ENCODE measurements at places on chromosomes 11 and 22. TPM values are rescaled to one million over a fixed set of nuclear protein-coding genes. Genes with fewer than 3 reads are reported as not detected.
A peak's percentile ranks its signal among the peaks of the same experiment; 100 is the strongest.

GRCh38 chr11:47352556-47352955 lies at the start of gene MYBPC3:
Gene MYBPC3 (minus strand): TSS chr11:47352702. CDS start chr11:47352647, 55 bp downstream.
- DNase-seq: no peak
- no peak within 1 kb of the TSS for H3K27ac ChIP-seq
- no peaks in the 10 kb centered on the region for H3K36me3 ChIP-seq
- H3K4me1 ChIP-seq: peaks cover 11% of the 10 kb centered on the region

- H3K36me3 ChIP-seq: no peaks in the 10 kb centered on the region
- H3K4me3 ChIP-seq: no peak overlapping the region
- H3K27ac ChIP-seq: no peak overlapping the region
- no peaks in the 10 kb centered on the region for H3K27me3 ChIP-seq
- DNase-seq: no peak
- H3K4me1 ChIP-seq: peaks cover 37% of the 10 kb centered on the region
Measured at GRCh38 chr11:130087294-130087926, 17.7 kb downstream of the APLP2 start.

GRCh38 chr11:62001450-62002191 lies 34.2 kb upstream of the FTH1 start:
- H3K27ac ChIP-seq: no peak overlapping the region
- H3K27me3 ChIP-seq: peaks cover 5% of the 10 kb centered on the region
- no peaks in the 10 kb centered on the region for H3K4me1 ChIP-seq
- no peaks in the 10 kb centered on the region for H3K36me3 ChIP-seq

- H3K4me3 ChIP-seq: no peak overlapping the region
- H3K27ac ChIP-seq: no peak overlapping the region
- H3K4me1 ChIP-seq: no peaks in the 10 kb centered on the region
- no peaks in the 10 kb centered on the region for H3K27me3 ChIP-seq
Measured at GRCh38 chr22:35442471-35442870, 42.5 kb downstream of the MCM5 start.

DNA sequence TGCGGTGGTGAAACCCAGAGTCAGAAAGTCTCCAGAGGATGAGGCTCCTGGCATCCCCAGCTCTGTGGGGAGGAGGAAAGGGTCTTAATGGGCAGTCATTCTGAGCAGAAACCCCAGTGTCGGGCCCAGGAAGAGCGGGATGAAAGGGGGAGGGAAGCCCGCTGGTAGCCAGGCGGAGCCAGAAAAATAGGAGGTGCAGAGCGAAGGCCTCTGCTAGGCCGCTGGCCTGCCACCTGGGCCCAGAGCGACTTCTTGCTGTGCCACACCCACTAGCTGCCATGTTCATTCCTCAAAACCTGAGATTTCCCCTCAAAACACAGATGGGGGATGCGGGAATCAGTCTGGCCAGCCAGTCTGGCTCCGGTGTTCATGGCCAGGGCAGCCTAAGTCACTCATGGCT lies 650 bp upstream of the POU2AF3 start:
- no peak for DNase-seq
- H3K36me3 ChIP-seq: no peaks in the 10 kb centered on the region
- no peak overlapping the region for H3K27ac ChIP-seq
- H3K27me3 ChIP-seq: no peaks in the 10 kb centered on the region
- H3K4me3 ChIP-seq: no peak overlapping the region
- H3K4me1 ChIP-seq: peaks cover 6% of the 10 kb centered on the region

- H3K4me3 ChIP-seq: peak overlapping the region; percentile 68
- peaks cover 8% of the 10 kb centered on the region for H3K36me3 ChIP-seq
- peak overlapping the region; percentile 95 for H3K27ac ChIP-seq
- H3K27me3 ChIP-seq: no peaks in the 10 kb centered on the region
Measured at GRCh38 chr11:47408598-47409439, 429 bp downstream of the SLC39A13 start.

GRCh38 chr22:49702068-49702397 lies 125.6 kb downstream of the BRD1 start:
- no peak overlapping the region for H3K4me3 ChIP-seq
- no peak overlapping the region for H3K27ac ChIP-seq
- H3K4me1 ChIP-seq: no peaks in the 10 kb centered on the region
- H3K27me3 ChIP-seq: peaks cover 14% of the 10 kb centered on the region
- no peaks in the 10 kb centered on the region for H3K36me3 ChIP-seq

GRCh38 chr22:42855721-42856120 lies 1.4 kb downstream of the ARFGAP3 start:
- no peaks in the 10 kb centered on the region for H3K36me3 ChIP-seq
- no peak for DNase-seq
- peak overlapping the region; percentile 96 for H3K27ac ChIP-seq
- H3K4me3 ChIP-seq: peak overlapping the region; percentile 75
- H3K4me1 ChIP-seq: peaks cover 30% of the 10 kb centered on the region

PIH1D2 gene
- total RNA-seq: 1.3 TPM

TIRAP gene
- total RNA-seq: 5.7 TPM

ADM gene
- total RNA-seq: 194 TPM

BTBD18 gene
- total RNA-seq: not detected

NXPE1 gene
- 1.2 TPM for total RNA-seq

TEX12 gene
- not detected for total RNA-seq

CARNS1 gene
- 4.6 TPM for total RNA-seq

OVOL1 gene
- not detected for total RNA-seq

C22orf31 gene
- not detected for total RNA-seq

GRK3 gene
- total RNA-seq: 1.1 TPM

APOA5 gene
- total RNA-seq: not detected

HBB gene
- total RNA-seq: 7.9 TPM

ZNF214 gene
- total RNA-seq: 0.75 TPM
